ENCODE measurements at places on chromosomes 5 and 9.

GRCh38 chr9:125284855-125285254 is 23.2 kb downstream of the GAPVD1 start:
- DNase-seq, result no peak

DNA sequence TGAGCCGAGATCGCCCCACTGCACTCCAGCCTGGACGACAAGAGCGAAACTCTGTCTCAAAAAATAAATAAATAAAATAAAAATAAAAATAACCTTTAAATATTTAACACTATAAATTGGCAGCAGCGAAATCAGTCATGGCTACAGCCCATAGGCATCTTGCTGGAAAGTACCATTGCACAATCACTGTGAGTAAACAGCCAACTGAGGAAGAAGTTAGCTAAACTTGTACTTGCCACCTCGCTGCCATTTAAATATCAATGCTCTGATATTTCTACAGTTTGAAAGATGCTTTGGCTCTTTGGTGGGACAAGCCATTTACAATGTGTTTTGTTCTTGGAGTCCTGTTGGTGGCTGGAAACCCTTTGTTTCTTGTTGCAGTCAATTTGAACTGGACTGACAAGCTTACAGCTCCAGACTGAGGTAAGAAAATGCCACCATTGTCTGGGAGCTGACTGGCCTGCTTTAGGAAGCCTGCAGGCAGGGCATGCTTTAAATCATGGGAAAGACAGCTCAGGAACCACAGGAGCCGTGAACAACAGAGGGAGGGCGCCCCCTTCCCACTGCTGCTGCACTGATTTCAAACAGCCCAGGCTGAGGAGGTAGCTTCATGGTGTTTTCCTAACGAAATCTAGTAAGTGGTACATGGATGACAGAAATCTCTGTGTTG is 322.8 kb upstream of the RFX3 start:
- peak; percentile 24 for DNase-seq

DNA sequence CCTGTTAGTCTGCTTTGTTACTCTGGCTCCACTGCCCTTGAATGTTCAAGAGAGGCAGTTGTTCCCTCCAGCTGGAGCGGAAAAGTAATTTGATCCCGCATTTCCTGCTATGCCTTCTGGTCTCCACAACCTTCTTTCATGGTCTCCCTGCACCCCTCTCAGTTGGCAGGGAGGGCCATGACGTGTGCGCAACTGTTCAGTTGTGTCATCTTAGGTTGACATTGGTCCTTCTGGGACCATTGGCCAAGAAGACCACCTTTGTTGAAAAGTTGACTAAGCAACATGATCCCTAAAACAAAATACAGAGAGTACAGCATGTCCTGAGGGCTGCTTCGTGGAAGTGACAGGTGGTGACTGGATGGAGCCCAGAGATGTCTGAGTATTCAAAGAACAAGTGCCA is 192.5 kb upstream of the TUT7 start:
- no peak for DNase-seq

DNA sequence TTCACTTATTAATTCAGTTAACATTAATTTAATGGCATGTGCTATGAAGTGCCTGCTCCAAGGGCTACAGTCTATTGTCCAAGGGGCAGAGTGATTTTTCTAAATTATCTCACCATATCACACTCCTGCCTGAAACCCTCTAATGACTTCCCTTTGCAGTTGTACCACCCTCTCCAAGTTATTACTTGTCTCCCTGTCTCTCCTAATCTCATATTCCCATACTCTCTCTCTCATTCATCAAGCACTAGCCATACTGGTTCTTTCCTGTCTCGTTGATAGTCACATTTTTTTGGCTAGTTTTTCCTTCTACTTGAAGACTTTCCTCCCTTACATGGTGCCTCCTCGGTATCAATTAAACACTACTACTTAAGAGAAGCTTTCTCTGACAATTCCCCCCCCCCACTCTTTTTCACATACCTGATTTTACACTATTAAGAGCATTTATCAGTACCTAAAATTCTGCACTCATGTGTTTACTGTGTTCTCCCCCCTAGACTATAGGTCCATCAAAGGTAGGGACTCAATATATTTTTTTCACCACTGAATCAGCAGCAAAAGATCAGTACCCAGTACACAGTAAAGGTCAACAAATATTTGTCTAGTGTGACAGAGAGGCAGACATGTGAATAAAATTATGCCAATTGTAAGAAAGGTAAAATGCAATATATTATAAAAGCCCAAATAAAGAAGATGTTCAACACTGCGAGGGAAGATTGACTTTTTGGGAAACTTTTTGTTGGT is 19.0 kb downstream of the RICTOR start:
- DNase-seq, result no peak

DNA sequence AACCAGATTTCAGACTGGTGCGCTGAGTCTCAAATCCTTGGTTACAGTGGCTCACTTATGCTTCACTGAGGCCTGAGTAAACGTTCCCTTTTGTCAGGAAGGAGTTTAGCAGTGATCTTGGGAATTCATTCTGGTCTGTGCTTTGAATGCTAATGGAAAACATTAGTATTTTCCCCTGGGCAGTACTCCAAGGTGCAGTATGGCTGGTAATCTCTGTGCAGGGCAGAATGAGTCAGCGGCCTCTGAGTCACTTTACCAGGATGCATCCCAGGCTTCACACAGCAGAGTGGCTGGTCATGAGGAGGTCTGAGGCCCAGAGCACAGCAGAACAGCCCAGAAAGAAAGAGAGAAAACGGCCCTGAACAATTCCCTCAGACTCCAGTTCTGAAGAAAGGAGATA is 54.0 kb downstream of the PCA3 start:
- DNase-seq, result peak; percentile 98

DNA sequence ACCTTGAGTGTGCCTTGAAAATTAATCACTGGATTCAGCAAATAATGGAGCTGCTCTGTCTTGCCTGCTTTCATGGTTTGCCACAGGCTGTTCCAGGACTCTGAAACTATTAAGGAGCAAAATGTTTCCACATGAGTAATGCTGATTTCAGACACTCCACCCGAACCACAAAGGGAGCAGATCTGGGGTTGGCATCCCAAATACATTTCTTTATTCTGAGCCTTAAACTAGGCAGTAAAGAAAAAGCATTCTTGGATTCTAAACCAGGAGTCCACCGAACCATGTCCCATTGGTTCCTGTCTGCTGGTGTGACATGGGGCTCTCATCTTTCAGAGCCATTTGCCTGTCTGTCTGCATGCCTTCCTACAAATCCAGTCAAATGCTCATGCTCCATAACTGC is 10.1 kb upstream of the C1QTNF3 start:
- DNase-seq, result peak; percentile 92
